ENCODE measurements at places on chromosomes 7 and 10.
A peak's percentile ranks its signal among the peaks of the same experiment; 100 is the strongest.

- DNase-seq, result no peak
Observed at GRCh38 chr10:92420546-92421275, 129.7 kb downstream of the MARCHF5 start.

DNA sequence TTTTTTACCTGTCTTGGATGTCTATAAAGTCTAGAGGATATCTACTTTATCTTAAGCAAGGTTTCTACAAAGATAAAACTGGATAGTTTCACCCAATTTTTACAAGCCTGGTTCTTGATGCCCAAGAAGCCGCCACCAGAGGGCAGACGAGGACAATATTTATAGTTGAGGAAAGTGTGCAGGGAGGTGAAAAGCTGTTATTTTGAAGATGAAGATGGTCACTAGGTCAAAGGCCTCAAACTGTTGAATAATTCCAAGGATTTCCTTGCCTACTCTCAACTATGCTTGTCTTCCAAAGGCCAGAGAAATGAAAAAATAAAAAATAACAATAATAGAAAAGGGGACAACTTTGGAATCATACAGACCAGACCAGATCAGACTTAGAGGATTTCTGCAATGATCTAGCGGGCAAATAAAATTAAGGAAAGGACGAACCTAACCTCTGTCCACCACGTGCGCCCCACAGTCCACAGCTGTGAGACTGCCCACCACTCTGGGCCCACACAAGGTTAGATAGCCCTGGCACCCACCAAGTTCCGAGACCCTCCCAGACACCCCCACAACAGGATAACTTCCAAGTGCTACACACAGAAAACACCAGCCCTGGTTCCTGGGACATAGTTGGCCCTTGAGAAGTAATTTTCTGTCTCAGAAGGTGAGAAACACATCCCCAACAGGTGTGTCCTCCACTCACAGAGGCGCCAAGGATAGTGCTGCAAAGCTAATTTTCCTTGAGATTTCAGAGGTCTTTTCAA lies 2.8 kb downstream of the PKD1L1 start:
- peak; percentile 71 for DNase-seq

DNA sequence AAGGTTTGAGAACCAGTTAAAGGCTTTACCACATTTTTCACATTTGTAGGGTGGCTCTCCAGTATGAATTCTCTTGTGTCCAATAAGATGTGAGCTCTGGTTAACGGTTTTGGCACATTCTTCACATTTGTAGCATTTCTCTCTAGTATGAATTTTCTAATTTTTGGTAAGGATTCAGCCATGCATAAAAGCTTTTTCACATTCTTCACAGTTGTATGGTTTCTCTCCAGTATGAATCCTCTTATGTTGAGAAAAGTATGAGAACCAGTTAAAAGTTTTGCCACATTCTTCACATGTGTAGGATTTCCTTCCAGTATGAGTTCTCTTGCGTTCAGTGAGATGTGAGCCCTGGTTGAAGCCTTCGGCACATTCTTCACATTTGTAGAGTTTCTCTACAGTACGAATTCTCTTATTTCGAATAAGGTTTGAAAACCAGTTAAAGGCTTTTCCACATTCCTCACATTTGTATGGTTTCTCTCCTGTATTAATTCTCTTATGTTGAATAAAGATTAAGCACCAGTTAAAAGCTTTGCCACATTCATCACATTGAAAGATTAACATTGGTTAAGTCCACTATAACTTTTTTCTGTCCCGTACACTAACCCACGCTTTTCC lies 33.2 kb upstream of the ZNF479 start:
- DNase-seq, result no peak

DNA sequence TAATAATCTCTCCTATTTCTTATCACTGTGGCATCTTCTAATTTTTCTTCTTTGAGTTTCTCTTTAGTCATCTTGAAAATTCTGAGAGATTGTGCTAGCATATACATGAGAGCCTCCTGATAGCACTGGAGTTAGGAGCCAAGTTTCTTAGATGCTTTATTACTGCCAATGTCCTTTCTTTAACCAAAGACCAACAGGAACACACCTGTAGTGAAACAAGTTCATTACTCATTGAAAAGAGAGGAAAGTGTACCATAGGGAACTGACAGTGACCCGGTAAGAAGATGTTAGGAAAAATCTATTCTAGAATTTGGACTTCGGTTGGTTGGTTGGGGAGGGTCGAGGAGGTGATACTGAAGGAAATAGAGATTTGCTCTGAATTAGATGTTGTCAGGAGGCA lies 27.1 kb upstream of the CD36 start:
- no peak for DNase-seq

DNA sequence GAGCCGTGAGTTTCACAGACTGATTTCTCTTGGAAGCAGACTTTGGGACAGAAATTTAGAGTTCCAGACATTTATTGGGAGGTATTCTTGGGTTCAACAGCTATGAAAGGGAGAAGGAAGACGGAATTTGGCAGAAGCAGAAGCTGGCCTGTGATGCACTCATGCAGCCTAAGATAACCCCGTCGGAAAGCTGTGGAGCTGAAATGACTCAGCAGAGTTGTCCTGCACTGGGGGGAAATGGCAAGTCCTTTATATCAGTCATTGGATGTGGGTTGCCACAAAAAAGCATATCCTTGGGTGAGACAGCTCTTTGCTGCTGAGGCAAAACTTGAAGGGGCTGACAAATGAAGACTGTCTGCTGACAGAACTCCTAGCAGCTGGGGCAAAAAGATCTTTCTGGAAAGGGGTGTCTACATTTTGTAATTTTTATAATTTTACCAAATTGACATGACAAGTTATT lies 11.5 kb upstream of the MICU1 start:
- peak; percentile 54 for DNase-seq

- no peak for DNase-seq
Observed at GRCh38 chr7:47493976-47494911, 87.7 kb downstream of the TNS3 start.

GRCh38 chr10:80471715-80472233 lies 17.7 kb downstream of the TSPAN14 start:
- no peak for DNase-seq

DNA sequence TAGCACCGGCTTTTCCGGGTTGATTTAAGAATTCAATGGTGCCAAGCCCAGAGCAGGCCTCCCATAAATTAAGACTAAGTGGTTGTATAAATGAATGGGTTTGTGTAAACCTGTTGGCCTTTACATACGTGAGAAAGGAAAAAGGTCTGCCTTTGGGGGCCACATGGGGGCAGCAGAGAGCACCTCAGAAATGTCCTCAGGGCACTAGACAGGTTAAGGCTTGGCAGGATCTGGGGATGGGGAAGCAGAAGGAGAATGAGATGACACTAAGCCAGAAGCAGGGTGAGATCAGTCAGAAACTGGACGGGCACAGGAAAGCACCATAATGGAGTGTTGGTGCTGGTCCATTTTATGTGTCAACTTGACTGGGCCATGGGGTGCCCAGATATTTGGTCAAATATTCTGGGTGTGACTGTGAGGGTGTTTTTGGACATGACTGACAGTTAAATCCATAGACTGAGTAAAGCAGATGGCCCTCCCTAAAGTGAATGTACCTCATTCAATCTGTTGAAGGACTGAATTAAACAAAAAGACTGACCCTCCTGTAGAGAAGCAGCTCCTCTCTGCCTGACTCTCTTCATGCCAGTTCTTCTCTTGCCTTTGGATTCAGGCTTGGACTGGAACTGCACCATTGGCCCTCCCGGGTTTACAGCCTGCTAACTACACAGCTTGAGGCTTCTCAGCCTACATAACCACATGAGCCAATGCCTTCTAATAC lies 58.9 kb downstream of the FRMPD2 start:
- DNase-seq, result peak; percentile 46

- no peak for DNase-seq
Observed at GRCh38 chr10:7585228-7585627, 81.5 kb downstream of the ITIH5 start.

GRCh38 chr7:98133621-98134303 lies 27.1 kb downstream of the LMTK2 start:
- DNase-seq, result no peak

DNA sequence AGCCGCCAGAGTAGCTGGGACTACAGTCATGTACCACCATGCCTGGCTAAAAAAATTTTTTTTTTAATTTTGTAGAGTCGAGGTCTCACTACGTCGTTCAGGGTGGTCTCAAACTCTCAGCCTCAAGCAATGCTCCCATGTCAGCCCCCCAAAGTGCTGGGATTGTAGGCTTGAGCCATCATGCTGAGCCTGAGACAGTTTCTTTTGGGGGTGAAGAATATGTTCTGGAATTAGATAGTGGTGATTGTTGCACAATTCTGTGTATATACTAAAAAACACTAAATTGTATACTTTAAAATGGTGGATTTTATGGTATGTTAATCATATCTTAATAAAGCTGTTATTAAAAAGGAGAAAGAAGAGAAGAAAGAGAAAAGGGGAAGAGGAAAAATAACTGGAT lies 1.5 kb downstream of the CUZD1 start:
- no peak for DNase-seq

Data from A549 (cell line).